ENCODE measurements at places on chromosomes 11 and 22.

DNA sequence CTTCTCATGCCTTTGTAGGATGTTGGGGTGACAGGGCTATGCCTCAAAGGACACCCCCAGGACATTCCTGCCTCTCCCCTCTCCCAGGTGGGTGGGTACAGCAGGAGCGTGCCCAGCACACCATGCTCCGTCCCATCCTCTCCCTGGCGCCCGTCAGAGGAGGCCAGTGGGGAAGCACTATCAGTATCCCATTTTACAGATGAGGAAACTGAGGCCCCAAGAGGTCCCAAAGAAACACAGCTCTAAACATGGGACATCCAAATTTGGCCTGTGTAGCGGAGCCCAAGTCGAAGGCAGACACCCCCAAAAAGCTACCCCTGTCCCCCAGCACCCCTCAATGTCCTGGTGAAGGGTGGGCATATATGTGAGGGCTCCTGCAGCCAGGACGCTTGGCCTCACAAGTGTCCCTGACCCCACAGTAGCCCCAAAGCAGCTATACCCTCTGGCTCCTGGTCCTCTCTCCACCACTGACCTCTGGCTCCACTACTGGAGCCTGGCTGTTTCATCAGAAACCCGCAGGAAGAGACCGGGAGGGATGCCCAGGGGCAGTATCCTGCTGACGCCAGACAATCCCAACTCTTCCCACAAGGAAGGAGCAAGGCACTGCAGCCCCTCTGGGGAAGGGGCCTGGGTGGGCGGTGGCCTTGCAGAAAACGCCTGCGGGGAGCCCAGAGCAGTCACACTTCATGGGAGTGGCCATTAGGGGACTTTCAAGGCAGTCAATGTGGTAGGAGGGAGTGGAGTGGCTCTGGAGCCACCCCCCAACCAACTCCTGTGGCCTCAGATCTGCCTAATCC, 5.4 kb downstream of the FADS3 start:
- DNase-seq, result no peak

GRCh38 chr22:39266398-39267030, 21.7 kb upstream of the PDGFB start:
- DNase-seq, result no peak

GRCh38 chr11:68968306-68969250, 12.2 kb downstream of the MRGPRD start:
- no peak for DNase-seq

- DNase-seq, result no peak
Observed at GRCh38 chr11:118168316-118168715, 8.1 kb downstream of the SCN2B start.

GRCh38 chr11:34331329-34331728, 26.5 kb downstream of the ABTB2 start:
- no peak for DNase-seq

- DNase-seq, result no peak
Observed at GRCh38 chr11:41522899-41523672, 63.6 kb upstream of the LRRC4C start.

- no peak for DNase-seq
Observed at GRCh38 chr11:84722583-84723108, 904.5 kb downstream of the DLG2 start.

GRCh38 chr11:116553482-116553881, 219.3 kb downstream of the BUD13 start:
- no peak for DNase-seq
